NCI-H510A treated with DMSO at 0.1 percent for 48 hours (cell line): ENCODE measurements at places on chromosomes 7 and 10.

DNA sequence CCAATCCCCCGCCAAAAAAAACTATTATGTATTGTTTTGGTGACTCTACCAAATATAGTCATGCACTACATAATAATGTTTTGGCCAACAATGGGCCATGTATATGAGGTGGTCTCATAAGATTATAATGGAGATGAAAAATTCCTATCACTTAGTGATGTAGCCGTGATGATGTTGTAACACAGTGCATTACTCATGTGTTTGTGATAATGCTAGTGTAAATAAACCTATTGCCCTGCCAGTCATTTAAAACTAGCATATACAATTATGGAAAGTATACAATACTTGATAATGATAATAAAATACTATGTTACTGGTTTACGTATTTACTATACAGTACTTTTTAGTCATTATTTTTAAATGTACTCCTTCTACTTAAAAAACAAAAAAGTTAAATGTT is 101.5 kb downstream of the SLC25A40 start:
- DNase-seq, result no peak

DNA sequence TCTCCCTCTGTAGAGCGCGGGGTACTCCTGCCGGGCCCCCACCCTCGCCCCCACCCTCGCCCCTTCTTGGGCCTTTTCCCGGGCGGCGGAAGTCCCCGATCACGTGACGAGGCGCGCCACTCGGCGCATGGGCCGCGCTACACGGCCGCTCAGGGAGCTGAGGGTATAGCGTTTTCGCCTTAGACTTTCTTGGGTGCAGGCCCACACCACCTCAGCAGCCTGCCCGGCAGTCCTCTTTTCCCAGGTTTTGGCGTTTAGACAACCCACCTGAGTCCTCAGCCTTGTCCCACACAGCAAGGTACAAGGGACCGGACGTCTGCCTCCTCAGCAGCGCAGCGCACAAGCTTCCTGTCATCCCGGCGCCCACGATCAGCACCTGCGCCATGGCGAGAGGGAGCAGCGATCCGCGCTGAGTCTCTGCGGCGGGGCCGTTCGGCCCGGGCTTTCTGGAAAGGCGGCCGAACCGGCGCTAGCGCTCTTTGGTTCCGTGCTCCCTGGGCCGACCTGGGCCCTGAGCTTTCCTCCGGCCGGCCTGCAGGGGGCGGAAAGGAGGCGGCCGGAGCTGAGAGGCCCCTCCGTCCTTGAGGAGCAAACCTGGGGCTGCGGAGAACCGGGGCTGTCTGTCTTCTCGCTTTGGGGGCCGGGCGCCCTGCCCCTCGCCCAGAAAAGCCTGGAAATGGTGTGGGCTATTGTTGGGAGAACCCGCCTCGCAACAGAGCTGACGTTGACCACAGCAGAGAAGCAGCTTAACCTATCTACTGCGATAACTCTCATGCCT is at the start of gene RNLS:
Gene RNLS (minus strand): TSS at position 513 of the 778 bp plus-strand sequence.
- peak; percentile 71 for DNase-seq

GRCh38 chr10:128071417-128071782 is 54.8 kb downstream of the MKI67 start:
- no peak for DNase-seq

GRCh38 chr7:102107474-102108104 is 179.1 kb upstream of the SH2B2 start:
- no peak for DNase-seq

GRCh38 chr7:151744656-151745638 is 132.0 kb downstream of the PRKAG2 start:
- peak; percentile 6 for DNase-seq

DNA sequence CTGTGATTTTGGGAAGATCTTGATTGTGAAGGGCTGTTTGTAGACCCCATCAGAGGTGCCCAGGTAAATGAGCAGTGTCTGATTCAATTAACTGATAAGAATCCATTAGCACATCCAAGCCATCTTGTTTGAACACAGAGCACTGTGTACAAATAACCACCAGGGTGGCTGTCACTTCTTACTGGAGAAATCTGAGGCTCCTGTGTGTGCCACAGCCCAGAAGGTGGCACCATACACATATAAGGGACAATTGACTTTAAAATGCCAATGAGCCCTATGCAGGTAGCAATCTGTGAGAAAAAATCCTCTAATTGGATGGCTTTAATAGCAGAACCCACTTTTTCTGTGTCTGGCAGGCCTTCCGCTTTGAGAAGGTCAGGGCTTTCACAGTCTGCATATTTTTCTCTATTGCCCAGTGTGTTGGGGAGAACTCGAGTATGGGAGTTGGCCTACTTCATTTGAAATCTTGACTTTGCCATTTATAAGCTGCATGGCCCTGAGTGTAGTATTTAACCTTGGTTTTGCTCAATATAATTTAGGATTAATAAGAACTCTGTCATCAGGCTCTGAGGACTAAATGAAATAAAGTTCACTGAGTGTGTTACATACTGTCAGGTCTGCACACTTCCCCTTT is 517.4 kb downstream of the CCSER2 start:
- peak; percentile 70 for DNase-seq

GRCh38 chr7:157573244-157573643 is 236.4 kb downstream of the DNAJB6 start:
- DNase-seq, result no peak

DNA sequence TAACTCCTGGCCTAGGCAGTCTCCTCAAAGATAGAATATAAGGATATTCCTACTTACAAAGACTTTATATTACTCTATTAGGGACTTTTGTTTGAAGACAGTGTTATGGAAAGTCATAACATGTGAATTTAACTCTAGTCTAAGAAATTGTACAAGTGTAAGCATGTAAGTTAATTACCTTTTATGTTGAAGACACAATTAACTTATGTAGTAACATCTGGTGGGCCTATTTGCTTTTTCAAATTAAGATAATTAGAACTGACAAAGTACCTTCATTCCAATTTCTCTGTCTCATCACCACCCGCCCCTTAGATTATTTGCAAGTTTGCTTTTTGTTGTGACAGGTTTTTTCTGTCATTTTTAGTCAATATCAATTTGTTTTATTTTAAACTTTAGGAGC is 126.0 kb upstream of the THSD7A start:
- no peak for DNase-seq

- DNase-seq, result peak; percentile 67
Measured at GRCh38 chr10:59283456-59284091, 78.8 kb downstream of the FAM13C start.
